Effector memory CD4-positive, alpha-beta T cell (primary cell): ENCODE measurements at places on chromosomes 3 and 15.

DNA sequence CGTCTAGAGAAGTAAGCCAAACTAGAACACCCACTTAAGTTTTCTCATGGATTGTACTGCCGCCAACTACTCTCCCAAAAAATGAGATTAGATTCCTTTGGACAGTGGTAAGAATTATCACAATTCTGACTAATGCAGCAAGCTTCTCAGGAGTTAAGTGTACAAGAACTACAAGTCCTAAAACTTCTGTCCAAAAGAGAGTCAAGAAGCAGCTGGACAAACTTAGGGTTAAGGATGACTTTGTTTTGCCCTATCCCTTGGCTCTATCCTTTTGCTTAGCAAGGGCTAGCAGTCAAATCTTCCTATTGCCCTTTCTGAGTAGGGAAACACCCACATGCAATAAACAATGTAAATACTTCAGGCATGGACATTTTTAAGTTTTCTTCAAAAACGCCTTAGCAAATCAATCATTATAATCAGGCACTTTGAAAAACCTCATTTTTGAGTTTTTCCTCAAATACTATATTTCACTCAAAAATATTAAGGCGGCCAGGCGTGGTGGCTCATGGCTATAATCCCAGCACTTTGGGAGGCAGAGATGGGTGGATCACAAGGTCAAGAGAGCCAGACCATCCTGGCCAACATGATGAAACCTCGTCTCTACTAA is 19.5 kb downstream of the RAF1 start:
- H3K4me3 ChIP-seq: no peak overlapping the region
- DNase-seq: no peak
- no peak overlapping the region for H3K27ac ChIP-seq
- H3K36me3 ChIP-seq: no peaks in the 10 kb centered on the region

GRCh38 chr3:123723522-123724168 is 138.8 kb upstream of the HACD2 start:
- no peaks in the 10 kb centered on the region for H3K27me3 ChIP-seq
- no peaks in the 10 kb centered on the region for H3K36me3 ChIP-seq
- H3K4me3 ChIP-seq: no peak overlapping the region
- no peak for DNase-seq

GRCh38 chr15:31302778-31303725 is 23.6 kb upstream of the KLF13 start:
- H3K4me1 ChIP-seq: peaks cover 14% of the 10 kb centered on the region
- H3K27ac ChIP-seq: no peak overlapping the region
- no peak overlapping the region for H3K4me3 ChIP-seq
- H3K36me3 ChIP-seq: no peaks in the 10 kb centered on the region

DNA sequence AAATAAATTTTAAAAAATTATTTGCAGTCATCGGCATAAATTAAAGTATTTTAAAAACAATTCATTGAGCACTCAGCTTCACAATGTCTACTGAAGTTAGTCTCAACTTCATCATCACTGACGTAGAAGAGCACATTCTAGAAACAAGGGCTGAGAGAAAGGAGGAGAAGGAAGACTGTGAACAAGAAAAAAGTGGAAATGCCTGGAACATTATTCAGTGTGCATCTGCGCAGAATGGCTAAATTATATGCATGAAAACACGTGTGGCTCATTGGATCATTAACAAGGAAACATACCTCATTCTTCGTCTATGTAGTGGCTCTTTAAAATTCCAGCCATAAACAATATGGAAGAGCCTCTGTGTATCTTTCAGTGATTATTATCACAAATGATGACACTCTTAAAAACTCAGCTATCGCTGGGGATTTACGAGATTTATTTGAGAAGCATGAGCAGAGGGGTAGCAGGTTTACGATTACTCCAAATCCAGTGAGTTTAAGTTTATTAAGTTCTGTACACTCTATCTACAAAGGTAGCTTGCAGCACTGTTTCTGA is 404.2 kb upstream of the CDIN1 start:
- H3K27me3 ChIP-seq: no peaks in the 10 kb centered on the region
- H3K4me1 ChIP-seq: no peaks in the 10 kb centered on the region
- H3K36me3 ChIP-seq: no peaks in the 10 kb centered on the region
- no peak for DNase-seq

DNA sequence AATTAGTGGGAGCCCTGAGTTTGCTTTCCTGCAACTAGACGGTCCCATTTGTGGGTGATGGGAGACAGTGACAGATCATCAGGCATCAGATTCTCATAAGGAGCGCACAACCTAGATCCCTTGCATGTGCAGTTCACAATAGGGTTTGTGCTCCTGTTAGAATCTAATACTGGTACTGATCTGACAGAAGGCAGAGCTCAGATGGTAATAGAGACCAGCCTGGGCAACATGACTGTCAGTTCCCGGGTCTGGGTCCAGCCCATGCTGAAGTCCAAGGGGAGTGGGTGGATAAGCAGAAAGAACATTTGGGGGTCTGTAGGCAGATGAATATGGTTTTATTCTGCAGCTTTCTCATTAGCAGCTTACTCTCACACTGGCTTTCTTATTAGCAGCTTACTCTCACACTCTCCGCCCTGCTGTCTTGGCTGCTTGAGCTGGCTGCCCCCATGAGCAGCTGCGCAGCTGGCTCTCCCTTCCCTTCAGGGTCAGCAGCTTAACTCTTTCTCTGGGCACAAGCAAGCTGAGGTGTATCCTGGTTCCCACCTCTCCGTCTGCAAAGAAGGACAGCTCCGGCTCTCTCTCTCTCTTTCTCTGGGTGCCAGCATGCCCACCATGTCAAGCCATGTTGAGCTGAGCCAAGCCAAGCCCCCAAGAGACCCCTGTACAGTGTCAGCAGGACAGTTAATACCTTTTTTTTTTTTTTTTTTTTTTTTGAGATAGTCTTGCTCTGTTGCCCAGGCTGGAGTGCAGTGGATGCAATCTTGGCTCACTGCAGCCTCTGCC is 46.5 kb downstream of the KLHDC8B start:
- H3K27me3 ChIP-seq: no peaks in the 10 kb centered on the region
- H3K4me1 ChIP-seq: no peaks in the 10 kb centered on the region
- no peaks in the 10 kb centered on the region for H3K36me3 ChIP-seq
- H3K4me3 ChIP-seq: no peak overlapping the region

GRCh38 chr3:40572588-40572987 is 47.8 kb downstream of the ZNF621 start:
- no peak for DNase-seq
- H3K4me3 ChIP-seq: no peak overlapping the region
- H3K36me3 ChIP-seq: no peaks in the 10 kb centered on the region
- no peak overlapping the region for H3K27ac ChIP-seq

DNA sequence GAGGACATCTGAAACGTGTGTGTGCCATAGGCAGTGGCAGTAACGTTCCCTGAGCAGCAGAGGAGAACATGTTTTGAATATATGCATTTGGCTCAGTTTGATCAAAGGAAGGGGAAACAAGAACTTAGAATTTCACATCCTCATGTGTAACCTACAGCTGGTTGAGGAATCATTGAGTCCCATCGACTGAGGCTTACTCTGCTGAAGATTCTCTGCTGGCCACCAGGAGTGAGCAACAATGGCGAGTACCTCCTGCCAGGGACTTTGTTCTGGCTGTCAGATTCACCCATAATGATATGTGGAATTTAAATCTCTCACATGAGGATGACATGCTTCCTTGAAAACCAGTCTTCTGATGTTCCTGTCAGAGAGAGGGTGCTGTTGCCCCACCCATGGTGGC is 21.3 kb downstream of the GORASP1 start:
- H3K4me1 ChIP-seq: no peaks in the 10 kb centered on the region
- H3K27ac ChIP-seq: no peak overlapping the region
- no peak overlapping the region for H3K4me3 ChIP-seq
- no peaks in the 10 kb centered on the region for H3K27me3 ChIP-seq

GRCh38 chr3:192169332-192169915 is 557.9 kb downstream of the FGF12 start:
- DNase-seq: no peak
- H3K36me3 ChIP-seq: no peaks in the 10 kb centered on the region
- no peak overlapping the region for H3K4me3 ChIP-seq
- H3K27ac ChIP-seq: no peak overlapping the region
- H3K27me3 ChIP-seq: no peaks in the 10 kb centered on the region

GRCh38 chr3:27449530-27450150 is 34.5 kb downstream of the SLC4A7 start:
- peaks cover 4% of the 10 kb centered on the region for H3K4me1 ChIP-seq
- no peaks in the 10 kb centered on the region for H3K36me3 ChIP-seq
- no peak overlapping the region for H3K27ac ChIP-seq
- no peaks in the 10 kb centered on the region for H3K27me3 ChIP-seq

- H3K4me3 ChIP-seq: no peak overlapping the region
- no peak overlapping the region for H3K27ac ChIP-seq
- H3K36me3 ChIP-seq: no peaks in the 10 kb centered on the region
- no peak for DNase-seq
Measured at GRCh38 chr15:59590027-59590426, 21.6 kb upstream of the GCNT3 start.

GRCh38 chr3:52202384-52203077 is 4.6 kb downstream of the ALAS1 start:
- peaks cover 54% of the 10 kb centered on the region for H3K36me3 ChIP-seq
- peaks cover 15% of the 10 kb centered on the region for H3K4me1 ChIP-seq
- no peaks in the 10 kb centered on the region for H3K27me3 ChIP-seq
- DNase-seq: no peak
- H3K4me3 ChIP-seq: no peak overlapping the region

DNA sequence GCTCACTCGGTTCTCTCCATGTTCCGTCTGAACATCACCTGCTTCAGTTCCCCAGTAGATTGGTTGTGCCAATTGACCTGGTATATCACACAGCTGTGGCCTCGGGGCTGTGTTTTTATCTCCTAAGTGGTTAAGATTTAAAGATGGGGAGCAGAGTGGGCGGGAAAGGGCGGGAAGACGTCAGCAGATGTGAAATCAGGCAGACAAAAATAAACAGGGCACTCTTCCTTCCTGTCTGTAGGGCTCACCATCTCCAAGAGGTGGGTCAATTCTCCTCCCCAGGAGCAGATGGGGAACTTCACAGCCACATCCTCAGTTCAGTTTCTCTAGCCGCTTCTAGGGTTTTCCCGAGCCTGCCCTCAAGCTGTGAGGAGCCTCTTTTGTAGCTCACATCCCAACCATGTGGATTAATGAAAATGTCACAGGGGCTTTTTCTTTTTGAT is 26.8 kb upstream of the LIMD1 start:
- H3K4me3 ChIP-seq: no peak overlapping the region
- H3K4me1 ChIP-seq: no peaks in the 10 kb centered on the region
- H3K27ac ChIP-seq: no peak overlapping the region
- no peaks in the 10 kb centered on the region for H3K27me3 ChIP-seq
- H3K36me3 ChIP-seq: no peaks in the 10 kb centered on the region

- no peaks in the 10 kb centered on the region for H3K27me3 ChIP-seq
- no peak overlapping the region for H3K27ac ChIP-seq
- H3K36me3 ChIP-seq: no peaks in the 10 kb centered on the region
- no peaks in the 10 kb centered on the region for H3K4me1 ChIP-seq
- no peak for DNase-seq
Measured at GRCh38 chr15:100284701-100285100, 57.1 kb downstream of the ADAMTS17 start.

DNA sequence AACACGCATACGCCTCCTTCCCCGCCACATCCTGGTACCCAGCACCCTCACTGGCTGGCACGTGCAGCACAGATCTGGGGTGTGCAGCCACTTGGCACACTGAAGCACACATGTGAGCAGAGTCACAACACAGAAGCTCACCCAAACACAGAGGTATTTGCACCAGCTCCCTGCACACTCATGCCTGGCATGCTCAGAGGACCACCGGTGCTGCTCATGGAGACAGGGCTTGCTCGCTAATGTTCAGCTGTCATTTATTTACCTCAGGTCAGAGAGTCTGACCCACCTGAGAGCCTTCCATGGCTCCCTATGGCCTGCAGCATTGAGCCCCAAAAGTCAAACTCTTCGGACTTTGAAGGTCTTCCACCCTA is 70.4 kb downstream of the ADAMTS7 start:
- no peaks in the 10 kb centered on the region for H3K27me3 ChIP-seq
- no peak overlapping the region for H3K4me3 ChIP-seq
- no peaks in the 10 kb centered on the region for H3K36me3 ChIP-seq
- H3K4me1 ChIP-seq: no peaks in the 10 kb centered on the region
- no peak for DNase-seq
- H3K27ac ChIP-seq: no peak overlapping the region

GRCh38 chr3:66588340-66588847 is 87.6 kb upstream of the LRIG1 start:
- H3K27ac ChIP-seq: no peak overlapping the region
- H3K36me3 ChIP-seq: no peaks in the 10 kb centered on the region
- no peak for DNase-seq
- no peak overlapping the region for H3K4me3 ChIP-seq
- peaks cover 10% of the 10 kb centered on the region for H3K27me3 ChIP-seq

GRCh38 chr3:132088291-132088690 is 53.5 kb upstream of the CPNE4 start:
- no peak for DNase-seq
- H3K27ac ChIP-seq: no peak overlapping the region
- H3K4me3 ChIP-seq: no peak overlapping the region

DNA sequence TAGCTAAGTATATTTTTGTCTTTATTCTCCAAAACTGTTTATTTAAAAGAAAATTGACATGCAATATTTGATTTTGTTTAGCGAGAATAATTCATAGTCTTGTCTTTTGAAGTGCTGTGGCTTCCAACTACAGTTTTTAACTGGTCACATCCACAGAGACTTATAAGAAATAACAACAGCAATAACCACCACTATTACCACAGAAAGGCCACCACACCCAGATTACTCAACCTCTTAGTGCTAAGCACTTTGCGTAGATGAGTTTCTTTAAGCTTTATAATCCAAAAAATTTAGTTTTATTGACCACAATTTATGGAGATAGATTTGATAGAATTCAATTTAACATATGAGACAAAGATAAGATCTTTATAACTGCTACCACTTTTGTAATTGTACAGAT is 468.4 kb upstream of the UBE2E2 start:
- DNase-seq: no peak
- H3K4me1 ChIP-seq: no peaks in the 10 kb centered on the region
- H3K27me3 ChIP-seq: no peaks in the 10 kb centered on the region
- H3K4me3 ChIP-seq: no peak overlapping the region

DNA sequence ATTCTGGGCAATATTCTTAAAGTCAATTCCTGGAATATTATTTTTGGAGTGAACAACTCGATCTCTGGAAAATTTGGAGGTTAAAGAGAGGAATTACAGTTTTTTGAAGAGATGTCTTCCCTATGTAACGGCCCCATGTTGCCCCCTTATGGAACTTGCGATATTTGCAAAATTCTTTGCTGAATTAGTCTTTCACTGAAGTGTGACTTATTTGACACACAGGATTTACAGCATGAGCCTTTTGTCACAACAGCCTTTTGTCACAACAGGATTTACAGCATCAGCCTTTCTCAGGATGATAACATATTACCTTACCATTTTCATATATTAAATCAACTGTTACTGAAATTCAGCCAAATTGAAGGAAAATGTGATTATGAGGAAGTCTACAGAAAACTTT is 37.8 kb upstream of the SPTSSB start:
- H3K27me3 ChIP-seq: no peaks in the 10 kb centered on the region
- no peaks in the 10 kb centered on the region for H3K4me1 ChIP-seq
- DNase-seq: no peak
- no peak overlapping the region for H3K27ac ChIP-seq
